NCI-H2107 (cell line): ENCODE measurements at places on chromosomes 4 and X.

DNA sequence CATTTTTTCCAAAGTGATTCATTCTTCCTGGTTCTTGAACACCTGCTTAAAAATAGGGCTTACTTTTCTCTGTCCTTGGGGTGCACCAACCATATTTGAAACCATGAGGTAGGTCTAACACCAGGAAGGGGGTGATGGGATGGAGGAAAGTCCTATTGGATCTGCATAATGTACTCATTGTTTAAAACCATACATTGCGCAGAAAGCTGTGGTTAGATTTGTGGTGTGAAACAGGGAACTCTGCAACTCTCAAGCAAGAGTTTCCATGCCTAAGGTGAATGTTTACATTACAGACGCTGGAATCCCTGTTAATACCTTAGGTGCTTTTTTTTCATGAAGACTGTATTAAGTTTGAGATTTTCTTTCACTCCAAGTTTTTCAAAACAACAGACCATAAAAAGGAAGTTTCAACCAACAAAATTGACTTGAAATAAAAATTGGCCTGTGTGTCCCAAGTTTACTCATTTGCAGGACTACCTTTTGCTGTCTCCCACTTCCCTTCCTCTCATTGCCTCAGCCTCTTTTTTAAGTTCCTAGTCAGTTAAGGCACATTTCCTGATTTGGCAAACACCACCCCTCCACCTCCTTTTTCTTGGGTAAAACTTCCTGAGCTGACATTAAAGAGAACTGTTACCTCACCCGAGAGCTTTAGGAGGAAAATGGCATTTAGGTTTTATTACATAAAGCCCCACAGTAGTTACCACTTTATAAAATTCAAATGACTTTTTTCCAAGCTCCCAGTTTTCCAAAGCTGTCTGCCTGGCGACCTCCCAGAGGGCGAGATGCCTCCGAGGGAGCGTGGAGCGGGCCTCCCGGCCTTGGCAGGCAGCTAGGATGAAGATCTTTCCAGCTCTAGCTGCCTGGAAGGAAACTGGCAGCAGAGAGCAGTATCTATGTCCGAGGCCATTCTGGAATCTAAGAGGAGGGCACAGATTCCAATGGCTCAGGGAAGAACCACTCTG is 47.9 kb upstream of the RBPJ start:
- no peak for DNase-seq

- DNase-seq = no peak
Measured at GRCh38 chrX:85569686-85570085, 190.2 kb upstream of the POF1B start.

DNA sequence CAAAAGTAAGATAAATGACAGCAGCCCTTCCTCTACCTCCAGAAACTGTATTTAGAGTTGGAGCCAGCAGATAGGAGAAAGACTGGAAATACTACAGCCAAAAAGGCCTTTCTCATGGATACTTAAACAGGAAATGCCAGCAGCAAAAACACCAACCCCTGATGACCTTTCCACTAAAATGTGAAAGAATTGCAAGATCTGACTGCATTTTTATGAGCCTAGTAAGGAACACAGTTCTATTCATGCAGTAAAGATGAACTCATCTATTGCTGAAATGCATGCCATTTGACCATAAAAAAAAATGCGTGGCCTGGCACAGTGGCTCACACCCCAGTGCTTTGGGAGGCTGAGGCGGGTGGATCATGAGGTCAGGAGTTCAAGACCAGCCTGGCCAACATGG is 19.9 kb downstream of the ABCG2 start:
- no peak for DNase-seq

GRCh38 chr4:83113429-83113786 is 1.1 kb downstream of the PLAC8 start:
- no peak for DNase-seq

DNA sequence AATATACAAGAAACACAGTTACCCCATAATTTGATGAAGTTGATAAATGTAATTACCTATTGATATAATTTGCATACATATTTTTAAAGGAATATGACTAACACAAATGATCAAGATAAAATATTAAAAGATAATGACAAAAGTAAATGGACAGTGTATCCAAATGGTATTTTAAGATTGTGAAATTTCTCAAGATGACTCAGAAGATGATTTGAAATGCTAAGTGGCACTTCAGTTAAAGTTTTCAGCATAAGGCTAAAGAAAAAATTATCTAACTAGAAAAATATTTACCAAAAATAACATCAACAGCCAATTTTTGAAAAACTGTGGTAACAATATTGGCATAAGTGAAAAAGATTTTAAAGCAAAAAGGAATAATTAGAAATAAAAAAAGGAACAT is 248.4 kb upstream of the NDST4 start:
- no peak for DNase-seq

DNA sequence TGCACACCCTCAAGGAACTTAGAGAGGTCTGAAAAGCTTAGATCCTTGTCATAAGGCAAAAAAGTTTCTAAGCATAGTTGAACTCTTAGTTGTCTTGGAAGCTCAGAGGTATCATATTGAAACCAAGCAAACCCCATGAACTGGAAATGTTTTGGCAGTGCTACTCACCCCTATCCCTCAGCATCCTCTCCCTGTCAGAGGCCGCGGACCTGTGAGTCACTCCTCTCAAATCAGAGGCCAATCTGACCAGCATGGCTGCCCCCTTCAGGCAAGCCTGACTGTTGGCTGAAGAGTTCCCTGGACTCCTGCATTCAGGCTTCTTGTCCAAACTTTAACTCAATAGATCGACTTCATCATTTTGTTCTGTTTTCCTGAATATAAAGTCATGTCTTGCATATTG is 69.4 kb downstream of the KCNIP4 start:
- DNase-seq = no peak

- no peak for DNase-seq
Measured at GRCh38 chr4:181507938-181508337, 735.3 kb upstream of the TENM3 start.

- no peak for DNase-seq
Measured at GRCh38 chr4:182533964-182534363, 290.8 kb downstream of the TENM3 start.

DNA sequence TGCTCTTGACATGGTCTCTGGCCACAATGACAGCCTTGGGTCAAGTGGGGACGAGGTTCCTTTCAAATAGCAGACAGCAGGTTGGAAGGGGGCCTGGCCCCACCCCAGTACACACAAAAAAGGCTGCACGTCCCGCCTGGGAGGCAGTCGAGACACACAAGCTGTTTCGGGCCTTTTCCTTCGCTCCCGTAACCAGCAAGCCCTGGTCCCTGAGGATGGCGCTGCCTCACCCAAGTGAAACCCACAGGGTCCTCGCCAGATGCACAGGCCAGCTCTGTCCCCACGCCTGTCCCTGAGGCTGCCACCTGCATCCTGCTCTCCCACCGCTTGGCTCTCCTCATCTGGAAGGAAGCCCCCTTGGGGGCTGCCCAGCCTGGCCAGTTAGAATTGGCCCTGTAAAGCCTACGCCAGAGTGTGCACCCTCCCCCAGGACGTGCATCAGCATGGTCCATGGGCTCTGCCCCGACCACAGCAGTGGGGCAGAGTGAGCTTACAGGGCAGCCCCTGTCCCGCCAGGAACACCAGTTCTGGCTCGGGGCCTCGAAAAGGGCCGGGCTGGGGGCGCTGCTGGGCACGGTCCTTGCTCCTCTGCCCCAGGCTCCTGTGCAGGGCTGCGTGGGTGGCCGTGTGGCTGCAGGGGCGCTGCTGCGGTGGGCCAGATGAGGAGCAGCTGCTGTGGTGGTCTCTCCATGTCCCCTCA is 2.0 kb downstream of the CPLX1 start:
- no peak for DNase-seq

DNA sequence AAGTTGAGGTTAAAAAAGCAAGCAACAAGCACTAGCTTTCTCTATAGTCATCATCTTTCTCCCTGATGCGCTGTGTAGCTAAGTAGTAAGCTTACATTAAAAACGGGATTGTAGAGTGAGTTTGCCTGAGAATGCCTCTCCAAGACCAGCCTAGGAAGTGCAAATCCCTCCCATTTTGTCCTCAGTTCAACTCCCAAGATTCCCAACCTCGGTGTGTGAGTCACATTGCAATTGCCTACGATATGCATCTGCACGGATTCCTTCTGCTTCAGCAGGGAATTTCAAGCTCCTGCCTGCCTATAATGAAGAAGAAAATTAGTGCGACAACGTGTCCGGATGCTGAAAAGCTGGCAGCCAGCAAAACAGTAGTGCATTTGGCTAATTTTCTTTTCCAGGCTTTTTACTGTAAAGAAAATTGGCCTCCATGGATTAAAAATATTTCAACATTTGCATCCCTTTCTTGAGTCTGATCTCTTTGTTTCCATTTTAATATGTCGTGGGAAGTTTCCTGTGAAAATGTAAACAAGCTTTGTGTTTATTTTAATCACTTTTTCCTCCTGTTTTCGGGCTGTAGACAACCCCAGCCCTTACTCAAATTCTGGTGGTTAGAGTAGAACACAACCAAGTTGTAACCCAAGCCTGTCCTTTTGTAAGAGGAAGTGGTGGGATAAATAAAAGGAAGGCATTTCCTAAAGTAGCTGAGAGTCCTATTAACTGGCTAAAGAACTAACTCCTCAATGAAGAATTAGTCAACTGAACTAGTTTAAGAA is 58.4 kb upstream of the TET2 start:
- no peak for DNase-seq

- no peak for DNase-seq
Measured at GRCh38 chr4:25749150-25749794, 93.6 kb downstream of the SLC34A2 start.

DNA sequence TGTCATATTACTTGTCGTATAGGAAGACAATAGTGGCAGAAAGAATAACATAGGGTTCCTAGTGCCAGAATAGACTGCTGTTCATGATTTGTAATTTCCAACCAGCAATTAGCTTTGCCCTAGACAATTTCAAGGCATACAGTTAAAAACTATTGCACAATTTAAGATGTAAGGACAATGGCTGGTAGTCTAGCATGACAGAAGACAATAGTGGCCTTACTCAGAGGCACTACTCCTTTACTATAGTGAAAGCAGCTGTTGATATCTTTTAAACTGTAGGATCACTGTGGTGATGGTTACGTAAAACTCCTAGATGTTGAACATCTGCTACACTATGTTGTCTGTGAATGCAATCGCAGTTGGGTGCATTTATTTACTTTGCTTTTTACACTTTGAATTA is 234.5 kb downstream of the RBMX2 start:
- no peak for DNase-seq

GRCh38 chr4:25938787-25939186 is 24.8 kb downstream of the SMIM20 start:
- no peak for DNase-seq

DNA sequence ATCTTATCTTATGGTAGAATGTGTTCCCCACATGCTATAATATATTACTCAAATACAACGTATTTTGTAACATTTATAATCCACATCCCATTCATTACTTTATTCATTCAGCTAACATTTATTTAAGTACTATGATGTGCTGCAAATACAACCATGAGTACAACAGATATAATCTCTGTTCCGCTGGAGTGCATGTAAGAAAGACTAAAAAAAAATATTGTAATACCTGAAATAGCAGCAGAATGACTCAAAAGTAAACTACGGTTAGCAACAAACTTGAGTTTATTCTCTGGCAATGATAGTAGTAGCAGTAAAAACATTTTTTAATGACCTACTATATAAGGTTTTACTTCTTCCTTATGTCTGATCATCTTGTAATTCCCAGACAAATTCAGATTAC is 1776.3 kb downstream of the STIM2 start:
- no peak for DNase-seq

- no peak for DNase-seq
Measured at GRCh38 chr4:153004081-153004850, 68.1 kb downstream of the FHDC1 start.

DNA sequence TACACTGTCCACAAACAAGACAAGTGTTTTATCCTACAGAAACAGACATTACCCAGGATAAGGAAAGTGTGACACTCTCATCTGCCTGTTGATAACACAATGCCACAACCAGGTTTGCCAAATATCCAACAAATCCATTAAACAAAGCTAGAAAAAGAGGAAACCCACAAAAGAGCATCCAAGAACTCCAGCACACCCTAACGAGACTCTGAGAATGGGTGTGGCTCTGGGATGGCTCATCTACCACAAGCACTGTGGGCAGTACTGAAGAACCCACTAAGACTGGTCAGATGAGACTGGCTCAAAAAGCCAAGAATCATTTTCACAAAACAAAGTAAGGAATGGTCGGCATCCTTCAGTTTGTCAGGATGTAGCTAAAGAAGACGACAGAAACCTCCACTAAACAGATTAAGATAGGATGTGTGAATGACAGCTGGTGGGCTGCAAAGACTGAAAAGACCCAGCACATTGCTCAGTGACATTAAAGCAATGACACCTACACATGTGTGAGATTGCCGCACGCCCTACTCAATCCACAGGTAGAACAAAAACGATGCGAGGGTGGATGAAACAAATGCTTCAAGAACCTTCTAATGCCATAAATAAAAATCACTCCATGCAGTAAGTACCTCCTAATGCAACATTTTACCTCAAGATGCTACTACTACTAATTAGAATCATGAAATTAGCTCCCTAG is 14.7 kb downstream of the ATP8A1 start:
- DNase-seq = no peak

- DNase-seq = no peak
Measured at GRCh38 chr4:26022346-26023202, 108.6 kb downstream of the SMIM20 start.

DNA sequence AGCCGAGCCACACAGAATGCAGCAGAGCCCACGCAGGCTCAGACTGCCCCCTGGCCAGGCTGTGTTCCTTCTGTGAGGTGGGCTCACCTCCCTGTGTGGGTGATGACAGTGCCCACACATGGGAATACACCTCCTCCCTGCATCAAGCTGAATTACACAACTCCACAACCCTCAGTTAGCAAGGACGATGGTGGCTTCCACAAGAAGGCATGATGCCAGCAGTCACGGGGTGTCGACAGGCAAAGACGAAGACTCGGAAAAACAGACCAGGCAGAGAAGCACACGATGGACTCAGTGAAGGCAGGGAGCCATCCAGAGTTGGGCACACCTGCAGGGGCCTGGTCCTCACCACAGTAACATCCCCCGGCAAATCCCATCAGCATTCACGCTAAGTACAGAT is 12.1 kb downstream of the LETM1 start:
- no peak for DNase-seq

DNA sequence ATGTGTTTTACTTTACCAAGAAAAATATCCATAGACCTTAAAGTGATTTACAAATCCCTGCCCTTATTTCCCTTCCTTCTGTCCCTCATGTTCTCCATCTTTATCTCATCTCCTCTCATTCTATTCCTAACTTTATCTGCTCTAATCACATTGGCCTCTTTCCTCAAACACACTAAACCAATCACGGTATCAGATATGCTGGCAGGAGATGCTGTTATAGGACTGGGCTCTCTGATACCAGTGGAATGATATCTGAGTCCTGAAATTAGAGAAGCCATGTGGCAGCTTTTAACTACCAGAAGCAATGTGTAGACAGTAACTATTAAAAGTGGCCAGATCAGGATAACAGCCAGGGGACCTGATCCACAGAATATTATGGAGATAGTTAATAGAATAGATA is 49.9 kb upstream of the GIMD1 start:
- no peak for DNase-seq
